HuH-7.5 (cell line): ENCODE measurements at places on chromosomes 3 and 15.
A peak's percentile ranks its signal among the peaks of the same experiment; 100 is the strongest.

DNA sequence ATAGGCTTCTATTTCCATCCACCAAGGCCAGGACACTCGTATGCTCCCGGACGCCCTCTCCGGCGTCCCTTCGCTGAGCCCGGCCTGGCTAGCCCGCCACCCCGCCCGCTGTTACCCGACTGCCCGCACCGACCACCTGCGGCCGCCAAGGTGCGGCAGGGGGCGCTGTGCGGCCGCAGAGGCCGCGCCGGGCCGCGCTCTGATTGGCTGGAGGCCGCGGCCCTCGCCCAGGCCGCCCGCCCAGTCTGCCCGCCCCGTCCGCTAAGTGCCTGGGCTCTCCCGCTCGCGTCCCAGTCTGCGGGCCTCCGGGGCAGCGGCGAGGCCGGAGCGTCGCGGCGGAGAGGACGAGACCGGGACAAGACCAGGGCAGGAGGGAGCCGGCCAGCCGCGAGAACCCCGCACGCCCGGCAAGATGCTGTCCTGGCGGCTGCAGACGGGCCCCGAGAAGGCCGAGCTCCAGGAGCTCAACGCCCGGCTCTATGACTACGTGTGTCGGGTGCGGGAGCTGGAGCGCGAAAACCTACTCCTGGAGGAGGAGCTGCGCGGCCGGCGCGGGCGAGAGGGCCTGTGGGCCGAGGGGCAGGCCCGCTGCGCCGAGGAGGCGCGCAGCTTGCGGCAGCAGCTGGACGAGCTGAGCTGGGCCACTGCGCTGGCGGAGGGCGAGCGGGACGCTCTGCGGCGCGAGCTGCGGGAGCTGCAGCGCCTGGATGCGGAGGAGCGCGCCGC, at the start of gene SYNM:
SYNM (plus strand) TSS at position 293 of the 726 bp plus-strand sequence; CDS start at position 413, 120 bp downstream.
- peak; percentile 100 for DNase-seq

DNA sequence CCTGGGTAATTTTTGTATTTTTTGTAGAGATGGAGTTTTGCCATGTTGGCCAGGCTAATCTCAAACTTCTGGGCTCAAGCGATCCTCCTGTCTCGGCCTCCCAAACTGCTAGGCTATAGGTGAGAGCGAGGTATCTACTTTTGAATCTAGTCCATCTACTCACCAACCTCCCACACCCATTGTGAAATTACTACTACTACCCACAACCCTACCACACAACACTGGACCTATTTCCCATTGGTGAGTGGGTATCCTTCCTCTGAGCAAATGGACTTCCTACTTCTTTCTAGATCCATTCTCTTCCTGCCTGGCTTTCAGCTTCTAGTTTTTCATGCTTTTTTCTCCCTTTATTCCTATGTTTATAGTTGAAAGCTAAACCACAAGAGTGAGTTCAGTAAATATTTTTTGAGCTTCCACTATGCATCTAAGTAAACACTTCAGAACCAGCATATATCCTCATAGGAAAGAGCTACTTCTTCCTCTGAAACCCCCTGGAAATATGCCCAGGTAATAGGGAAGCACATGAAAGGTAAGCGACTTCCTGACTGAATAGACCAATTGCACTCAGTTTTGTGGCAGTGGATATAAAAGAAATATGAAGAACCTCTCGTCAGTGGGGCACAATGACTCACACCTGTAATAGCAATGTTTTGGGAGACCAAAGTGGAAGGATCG, 39.1 kb downstream of the MYO1E start:
- DNase-seq = no peak

DNA sequence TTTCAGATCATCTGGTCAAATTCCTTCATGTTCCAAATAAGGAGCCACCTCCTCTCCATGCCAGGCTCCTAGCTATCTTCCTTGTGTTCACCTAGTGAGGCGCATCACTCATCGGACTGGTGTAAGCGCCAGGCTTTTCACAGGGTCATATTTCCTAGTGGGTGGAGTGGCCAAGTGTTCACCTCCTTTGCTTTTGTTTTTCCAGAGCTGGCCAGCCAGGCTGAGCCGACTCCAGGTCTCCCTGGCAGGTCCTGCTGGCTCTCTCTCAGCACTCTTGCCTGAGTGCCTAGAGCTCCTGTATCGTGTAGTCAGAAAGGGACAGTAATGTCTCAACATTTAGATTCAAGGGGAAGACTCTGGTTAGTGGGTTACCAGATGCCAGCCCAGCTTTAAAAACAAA, 31.0 kb downstream of the HEG1 start:
- DNase-seq = no peak

GRCh38 chr15:68610825-68611224, 32.0 kb downstream of the CORO2B start:
- no peak for DNase-seq

GRCh38 chr15:50531163-50531562, 15.3 kb downstream of the USP50 start:
- DNase-seq = no peak

DNA sequence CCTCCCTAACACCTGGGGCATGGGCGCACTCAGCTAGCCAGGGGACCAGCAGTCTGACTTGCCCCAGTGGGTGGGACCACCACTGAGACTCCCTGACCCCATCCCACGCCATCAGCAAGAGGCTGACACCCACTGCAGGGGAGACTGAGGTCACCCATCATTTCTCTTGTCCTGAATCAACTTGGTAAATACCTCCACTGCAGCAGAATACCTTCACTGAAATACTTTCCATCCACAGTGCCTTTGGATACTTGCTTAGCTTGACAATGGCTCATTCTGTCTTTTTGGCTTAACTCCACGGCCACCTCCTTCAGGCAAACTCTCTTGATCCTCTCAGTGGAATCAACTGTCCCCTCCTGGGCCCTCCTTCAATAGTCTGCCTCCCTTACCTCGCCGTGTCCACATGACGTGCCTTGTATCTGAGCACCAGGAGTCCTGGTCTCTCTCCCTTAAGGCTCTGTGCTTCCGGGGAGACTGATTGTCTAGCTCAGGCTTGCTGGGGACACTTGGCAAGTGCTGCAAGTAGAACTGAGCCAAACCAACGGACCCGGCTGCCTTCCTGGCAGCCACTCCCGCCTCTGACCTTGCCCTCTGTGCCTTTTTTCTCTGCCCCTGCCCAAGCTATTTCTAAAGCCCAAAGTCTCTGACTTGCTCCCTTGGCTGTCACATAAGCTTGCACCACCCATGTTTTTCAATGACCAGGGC, 119.1 kb downstream of the ADCY5 start:
- no peak for DNase-seq

DNA sequence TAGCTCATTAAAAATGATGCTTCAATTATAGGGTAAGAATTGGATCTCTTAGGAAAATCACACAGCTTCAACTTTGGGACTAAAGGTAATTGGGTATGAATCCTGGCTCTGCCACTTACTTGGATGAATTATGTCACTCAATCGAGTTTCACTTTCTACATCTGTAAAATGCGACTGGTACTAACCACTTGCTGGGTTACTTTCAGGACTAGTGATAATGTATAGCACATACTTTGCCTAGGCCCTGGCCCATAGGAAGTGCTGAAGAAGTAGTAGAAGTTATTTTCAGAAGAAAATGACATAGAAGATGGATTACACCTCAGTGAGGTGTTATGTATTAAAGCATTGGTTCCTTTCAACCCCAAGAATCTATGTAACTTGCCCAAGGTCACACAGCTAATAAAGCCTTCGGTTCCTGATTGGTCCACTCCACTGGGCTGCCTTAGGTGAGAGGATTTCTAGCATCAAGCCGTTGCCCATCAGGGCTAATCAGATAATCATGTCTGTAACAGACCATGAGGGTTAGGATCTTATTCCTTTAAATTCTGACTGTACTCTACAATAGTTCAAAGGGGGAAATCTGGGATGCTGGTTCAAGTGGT, 29.4 kb upstream of the AP4E1 start:
- DNase-seq = no peak

DNA sequence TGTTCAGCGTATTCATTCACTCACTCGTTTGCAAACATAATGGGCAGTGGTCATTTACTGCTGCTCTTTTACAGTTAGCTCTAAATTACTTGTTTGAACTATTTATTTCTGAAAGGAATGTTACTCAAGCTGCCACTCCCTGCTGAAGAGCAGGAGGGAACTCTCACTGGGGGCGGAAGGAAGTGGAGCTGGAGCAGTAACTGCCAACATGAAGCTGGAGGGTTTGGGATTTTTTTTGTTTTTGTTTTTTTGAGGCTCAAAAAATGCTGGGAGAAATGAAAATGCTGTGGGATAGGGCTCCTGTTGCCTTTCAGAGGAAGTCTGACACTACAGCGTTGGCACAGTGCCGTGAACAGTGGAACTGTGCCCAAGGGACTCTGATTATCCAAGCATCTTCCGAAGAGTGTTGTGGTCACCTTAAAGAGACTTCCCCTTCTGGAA, 44.1 kb downstream of the SENP2 start:
- no peak for DNase-seq

- no peak for DNase-seq
Measured at GRCh38 chr3:36178018-36178417, 202.3 kb upstream of the STAC start.

GRCh38 chr15:99421172-99421656, 144.6 kb upstream of the MEF2A start:
- peak; percentile 70 for DNase-seq

- no peak for DNase-seq
Measured at GRCh38 chr3:172367205-172368105, 80.8 kb downstream of the GHSR start.

DNA sequence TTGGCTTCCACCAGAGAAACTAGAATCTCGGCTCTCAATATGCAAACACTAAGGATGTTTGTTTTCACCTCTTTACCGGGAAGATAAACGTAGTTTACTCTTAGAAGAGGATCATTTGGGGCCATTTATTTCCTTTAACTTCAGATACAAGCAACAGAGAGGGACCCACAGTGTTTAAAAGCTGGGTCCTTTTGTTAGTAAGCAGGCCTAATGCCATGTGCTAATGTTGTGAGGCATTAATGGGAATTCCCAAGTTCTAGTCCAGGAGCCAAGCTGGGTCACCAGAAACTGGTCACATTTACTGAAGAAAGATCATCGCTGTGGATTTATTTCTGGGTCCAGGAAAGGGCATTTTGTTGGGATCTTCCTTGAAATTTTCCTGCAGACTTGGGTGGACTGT, 78.1 kb upstream of the ADAMTS9 start:
- no peak for DNase-seq

DNA sequence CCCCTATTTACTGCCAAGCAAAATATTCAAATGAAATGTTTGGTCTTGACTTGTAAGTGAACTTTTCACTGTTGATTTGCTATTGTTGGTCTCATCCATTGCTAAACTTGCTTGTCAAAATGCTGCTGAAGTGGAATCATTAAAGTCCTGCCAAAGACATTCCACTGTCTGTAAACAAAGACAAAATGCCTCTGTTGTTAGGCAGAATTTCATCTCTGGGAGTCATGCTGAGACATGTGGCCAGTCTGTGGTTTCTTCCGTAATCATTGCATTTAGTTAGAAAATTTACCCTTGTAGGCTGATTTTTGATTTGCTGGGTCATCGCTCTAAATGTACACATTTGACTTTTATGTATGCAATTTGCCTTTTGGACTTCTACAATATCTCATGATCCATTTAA, 577.7 kb downstream of the MECOM start:
- no peak for DNase-seq

DNA sequence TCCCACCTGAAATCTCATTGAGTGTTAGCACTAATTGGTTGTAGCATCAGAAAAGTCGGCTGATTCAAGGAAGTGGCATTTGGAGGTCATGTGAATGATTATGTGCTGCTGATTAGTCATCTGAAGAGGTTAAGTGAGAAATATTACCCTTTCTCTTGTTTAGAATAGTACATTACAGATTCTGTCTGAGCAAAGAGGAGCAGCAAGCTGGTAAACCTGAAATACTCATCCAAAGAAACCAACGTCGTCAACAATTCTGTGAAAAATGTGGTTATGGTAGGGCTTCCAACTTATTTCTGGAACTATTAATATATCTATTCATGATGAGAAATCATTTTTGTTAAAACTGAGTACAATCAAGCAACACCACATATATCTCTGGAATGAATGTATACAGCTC, 1024.9 kb downstream of the TUSC7 start:
- DNase-seq = no peak

- no peak for DNase-seq
Measured at GRCh38 chr3:52210550-52211046, 12.6 kb downstream of the ALAS1 start.

DNA sequence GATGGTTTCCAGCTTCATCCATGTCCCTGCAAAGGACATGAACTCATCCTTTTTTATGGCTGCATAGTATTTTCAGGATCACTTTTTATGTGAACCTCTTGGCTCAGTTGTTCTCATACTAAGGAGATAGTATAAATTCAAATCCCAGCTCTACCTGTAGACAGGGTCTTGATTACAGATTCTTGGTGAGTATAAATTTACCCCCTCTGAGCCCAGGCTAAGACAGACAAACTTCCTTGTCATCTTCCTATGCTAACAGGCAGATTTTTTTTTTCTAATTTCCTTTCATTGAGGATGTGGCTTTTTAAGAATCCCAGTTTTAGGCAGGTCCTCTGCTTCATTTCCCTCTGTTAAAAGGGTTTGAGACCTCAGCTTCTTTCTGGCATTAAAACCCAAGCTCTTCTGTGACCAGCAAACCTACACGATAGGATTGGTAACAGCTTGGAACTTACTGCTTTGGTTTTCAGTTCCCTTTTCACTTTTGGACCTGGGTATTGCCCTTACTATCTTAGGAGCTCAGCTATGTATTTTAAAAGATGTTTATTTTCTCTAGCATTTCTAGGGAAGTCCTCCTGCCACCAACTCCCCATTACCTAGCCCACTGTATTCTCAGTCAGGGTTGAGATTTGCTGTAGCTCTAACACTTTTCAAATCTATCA, 72.5 kb downstream of the VPS8 start:
- no peak for DNase-seq

GRCh38 chr3:74693696-74694393, 79.4 kb upstream of the CNTN3 start:
- DNase-seq = no peak

- DNase-seq = no peak
Measured at GRCh38 chr3:143821862-143822261, 26.4 kb downstream of the SLC9A9 start.

DNA sequence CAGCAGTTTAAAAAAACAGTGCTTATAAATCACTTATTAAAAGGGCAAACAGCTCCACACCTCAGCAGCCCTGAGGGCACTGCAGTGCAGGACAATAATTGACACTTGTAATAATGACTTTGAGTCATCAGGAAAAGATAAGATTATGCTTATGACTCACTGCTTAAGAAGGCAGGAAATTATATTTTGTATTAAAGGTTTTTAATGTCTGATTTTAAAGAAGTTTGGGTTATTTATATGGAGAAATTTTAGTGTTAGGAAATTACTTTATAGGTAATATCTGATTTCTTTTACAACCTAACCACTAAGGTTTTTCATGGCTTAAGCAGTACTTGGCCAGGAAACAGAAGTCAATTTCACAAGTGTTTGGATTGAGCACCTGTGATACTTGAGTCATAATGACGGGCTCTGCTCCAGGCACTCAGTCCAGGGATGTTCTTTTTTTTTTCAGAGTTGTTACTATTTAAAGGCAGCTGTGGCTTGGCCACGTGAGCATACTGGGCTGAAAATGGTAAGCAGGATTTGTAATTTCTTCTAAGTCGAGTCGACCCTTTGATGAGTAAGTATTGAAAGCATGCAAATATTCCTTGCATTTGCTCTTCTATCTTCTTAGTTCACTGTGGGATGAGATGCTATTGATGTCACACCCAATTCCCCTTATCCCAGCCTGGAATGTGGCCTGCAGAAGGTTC, 21.6 kb upstream of the SLC6A20 start:
- no peak for DNase-seq

- no peak for DNase-seq
Measured at GRCh38 chr3:48119505-48120193, 68.6 kb downstream of the CDC25A start.
